ELR (cell line): ENCODE measurements at places on chromosomes 3 and 15.

- peak; percentile 99 for DNase-seq
These were observed 35.7 kb downstream of the CCDC80 start for GRCh38 chr3:112605285-112605684.

DNA sequence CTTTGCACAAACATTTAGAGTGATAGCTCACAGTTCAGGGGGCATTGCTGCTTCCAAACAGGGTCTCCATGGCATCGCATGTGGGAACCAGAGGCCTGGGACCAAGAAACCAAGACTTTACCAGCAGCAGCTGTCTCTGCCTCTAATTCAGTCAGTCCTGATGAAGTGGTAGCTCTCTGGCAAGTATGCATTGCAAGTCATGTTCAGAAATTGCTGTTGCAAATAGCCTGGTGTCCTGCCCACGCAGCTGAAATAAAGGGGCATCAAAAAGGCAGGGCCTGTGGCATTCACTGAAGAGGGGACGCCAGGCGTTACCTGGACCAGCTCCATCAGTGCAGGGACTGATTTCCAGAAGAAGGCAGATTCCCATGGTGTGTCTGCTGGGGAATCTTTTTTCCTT is 121.3 kb downstream of the CD47 start:
- DNase-seq, result no peak

GRCh38 chr3:23928524-23928923 is 11.6 kb downstream of the RPL15 start:
- DNase-seq, result peak; percentile 31

DNA sequence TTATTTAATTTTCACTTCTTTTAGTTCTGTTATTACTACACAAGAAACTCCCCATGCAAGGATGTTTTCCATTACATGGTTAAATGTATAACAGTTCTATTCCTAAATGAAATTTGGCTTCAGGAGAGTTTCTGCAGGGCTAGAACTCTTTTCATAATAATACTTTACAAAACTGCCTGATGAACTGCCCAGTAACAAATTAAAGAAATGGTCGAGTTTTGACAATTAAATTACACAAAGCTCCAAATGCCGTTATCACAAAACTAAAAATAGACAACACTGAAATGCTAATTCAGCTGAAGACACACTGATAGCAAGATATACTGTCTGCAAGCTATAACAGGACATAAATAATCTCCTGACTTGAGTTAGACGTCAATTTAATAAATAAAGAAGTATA is 435.2 kb upstream of the CCDC54 start:
- DNase-seq, result no peak

DNA sequence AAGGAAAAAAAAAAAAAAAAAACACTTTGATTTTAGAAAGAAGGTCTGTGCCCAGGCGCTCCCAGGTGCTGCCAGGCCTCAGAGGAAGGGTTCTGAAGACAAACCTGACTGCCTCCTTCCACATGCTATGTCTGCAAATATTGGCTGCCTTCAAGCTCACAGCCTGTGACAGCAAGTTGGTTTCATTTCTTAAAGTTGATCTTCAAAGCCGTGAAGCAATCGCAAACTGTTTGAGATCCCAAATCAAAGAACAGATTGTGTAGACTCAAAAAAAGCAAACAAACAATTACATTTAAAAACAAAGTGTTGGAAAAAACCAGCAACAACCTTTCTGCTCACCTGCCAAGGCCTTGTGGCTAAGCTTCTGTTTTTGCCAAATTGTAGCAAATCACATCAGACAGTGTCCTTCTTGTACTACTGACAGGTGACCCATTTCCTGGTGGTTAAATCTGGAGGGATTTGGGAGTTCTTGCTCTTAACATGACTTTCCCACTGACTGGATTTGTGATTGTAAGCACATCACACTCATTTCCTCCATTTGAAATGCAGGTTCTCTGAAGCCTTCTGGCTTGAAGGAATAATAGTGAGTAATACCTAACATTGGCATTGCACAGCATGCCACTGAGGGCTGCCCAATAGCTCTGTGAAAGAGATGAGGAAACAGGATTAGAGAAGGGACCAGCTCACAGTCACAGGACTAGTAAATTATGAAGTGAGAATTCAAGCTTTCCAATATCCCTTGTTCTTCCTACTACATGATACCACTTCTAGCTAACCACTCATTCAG is 502.4 kb downstream of the LPP start:
- peak; percentile 78 for DNase-seq

GRCh38 chr15:58678683-58679082 is 70.8 kb downstream of the ADAM10 start:
- DNase-seq, result no peak

DNA sequence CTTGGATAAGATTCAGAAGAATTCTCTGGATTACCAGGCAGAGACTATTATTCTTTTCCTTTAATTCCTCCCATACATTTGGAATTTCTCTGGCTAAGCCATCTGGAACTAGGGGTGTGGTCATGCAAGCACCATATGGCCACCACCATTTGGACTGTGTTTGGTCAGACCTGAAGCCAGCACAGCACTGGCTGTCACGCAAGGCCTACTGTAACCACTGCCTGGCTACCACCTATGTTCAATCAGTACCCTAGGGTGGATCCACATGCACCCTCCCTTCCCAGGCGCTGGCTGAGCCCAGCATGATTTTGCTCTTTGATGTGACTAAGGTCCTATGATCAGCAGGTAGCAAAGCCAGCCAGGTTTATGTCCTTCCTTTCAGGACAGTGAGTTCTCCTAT is 287.8 kb upstream of the GOLIM4 start:
- no peak for DNase-seq

- DNase-seq, result no peak
These were observed 60.8 kb downstream of the DAPK2 start for GRCh38 chr15:63985221-63986184.

DNA sequence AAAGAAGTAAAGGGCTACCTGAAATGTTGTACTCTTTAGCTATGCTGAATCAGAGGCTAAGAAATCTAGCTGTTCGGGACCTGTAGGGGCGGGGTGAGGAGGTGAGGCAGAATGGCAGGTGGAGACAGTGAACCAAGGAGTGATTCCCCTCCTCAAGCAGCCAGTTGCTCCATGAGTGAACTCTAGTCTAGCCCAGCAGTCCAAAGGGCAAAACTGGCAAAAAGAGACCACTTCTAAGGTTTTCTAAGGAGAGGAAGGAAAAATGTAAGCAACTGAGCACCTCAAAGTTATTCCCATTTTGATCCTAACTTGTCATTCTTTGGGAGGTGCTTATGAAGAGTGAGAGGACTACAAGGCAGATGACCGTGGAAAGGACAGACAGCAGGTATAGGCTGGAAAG is 19.3 kb upstream of the TOPAZ1 start:
- DNase-seq, result no peak

- no peak for DNase-seq
These were observed 27.4 kb upstream of the DNAAF4 start for GRCh38 chr15:55535436-55535835.

DNA sequence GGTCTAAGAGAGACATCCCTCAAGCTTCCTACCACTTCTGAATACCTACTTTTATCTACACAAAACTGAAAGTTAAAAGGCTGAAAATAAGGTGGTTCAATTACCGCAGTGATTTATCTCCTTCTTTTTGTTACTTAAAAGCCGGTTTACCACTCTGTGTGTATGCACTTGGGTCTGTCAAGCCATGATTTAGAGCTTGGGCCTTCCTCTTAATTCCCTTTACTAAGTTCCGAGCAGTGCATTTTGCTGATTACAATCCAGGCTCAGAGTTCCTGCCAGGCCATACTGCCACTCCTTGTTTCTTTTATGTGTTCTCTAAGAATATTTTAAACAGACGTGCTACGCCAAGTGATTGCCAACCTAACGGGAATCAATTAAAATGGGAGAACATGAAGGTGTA is 16.5 kb downstream of the KCTD6 start:
- no peak for DNase-seq

DNA sequence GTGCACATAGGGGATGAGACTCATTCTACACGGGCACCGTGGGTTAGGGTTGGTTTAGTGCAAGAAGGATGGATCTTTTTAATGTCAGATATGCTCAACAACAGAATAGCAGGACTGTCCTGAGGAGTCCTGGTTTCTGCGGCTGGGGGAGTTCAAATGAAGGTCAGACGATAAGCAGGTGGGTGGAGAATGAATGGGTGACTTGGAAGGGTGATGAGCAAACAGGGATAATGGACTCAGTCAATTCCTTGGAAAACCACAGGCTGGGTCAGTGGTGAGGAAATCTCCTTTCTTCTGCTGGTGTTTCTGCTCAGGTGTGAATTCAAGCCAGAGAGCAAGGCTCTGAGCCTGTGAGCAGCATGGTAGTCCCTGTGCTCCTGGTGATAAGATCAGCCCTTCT is 59.9 kb downstream of the MESD start:
- DNase-seq, result peak; percentile 56

DNA sequence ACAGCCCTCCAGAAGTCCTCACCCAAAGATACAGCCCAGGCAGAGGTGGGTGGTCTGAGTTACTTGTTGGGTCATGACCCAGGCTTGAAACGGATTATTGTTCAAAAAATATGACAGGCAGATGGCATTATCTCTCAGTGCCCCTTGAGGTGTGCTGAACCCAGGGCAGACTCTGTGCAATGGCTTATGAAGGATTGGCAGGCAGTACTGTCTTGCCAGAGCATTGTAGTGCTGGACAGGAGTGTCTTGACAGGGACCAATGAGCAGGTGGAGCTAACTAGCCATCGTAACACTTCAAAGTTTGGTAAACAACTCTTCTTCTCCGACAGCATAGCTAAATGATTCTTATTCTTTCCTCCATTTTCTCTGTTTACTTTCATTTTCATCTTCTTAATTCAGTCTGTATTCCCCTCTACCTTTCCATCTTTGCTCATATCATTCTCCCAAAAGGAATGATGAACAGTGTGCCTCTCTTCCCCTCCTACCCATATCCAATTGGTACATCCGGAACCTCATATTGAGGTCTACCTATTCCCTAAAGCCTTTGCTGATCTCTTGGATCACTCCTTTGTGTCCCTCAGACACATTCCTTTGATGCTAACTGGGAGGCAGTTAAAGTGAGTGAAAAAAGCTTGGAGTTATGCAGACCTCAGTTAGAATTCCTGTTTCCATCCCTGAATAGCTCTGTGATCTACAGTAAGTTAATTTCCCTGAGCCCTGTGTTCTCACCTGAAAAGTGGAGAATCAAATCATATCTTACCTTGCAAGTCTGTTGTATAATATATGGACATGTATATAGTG is 2.6 kb upstream of the IL20RB start:
- peak; percentile 23 for DNase-seq

DNA sequence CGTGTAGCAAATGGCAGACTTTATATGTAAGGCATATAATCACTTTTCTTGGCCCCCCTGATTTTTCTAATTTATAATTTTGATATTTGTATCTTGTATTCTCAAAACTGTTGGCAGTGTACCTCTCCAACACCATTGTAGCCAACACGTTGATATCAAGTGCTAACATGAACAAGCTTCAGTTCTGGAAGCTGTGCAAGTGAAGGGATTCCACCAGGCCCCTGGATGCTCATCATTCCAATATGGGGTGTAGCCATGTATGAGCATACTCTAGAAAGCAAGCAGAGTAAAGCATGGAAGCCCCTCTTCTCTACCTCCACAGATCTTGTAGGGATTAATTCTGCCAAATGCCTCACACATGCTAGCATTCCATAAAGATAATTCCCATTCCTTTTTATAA is 211.3 kb downstream of the MYRIP start:
- DNase-seq, result no peak

GRCh38 chr3:57505901-57506300 is 38.2 kb downstream of the DNAH12 start:
- no peak for DNase-seq

- no peak for DNase-seq
These were observed 119.1 kb downstream of the B3GALNT1 start for GRCh38 chr3:160986069-160986468.

DNA sequence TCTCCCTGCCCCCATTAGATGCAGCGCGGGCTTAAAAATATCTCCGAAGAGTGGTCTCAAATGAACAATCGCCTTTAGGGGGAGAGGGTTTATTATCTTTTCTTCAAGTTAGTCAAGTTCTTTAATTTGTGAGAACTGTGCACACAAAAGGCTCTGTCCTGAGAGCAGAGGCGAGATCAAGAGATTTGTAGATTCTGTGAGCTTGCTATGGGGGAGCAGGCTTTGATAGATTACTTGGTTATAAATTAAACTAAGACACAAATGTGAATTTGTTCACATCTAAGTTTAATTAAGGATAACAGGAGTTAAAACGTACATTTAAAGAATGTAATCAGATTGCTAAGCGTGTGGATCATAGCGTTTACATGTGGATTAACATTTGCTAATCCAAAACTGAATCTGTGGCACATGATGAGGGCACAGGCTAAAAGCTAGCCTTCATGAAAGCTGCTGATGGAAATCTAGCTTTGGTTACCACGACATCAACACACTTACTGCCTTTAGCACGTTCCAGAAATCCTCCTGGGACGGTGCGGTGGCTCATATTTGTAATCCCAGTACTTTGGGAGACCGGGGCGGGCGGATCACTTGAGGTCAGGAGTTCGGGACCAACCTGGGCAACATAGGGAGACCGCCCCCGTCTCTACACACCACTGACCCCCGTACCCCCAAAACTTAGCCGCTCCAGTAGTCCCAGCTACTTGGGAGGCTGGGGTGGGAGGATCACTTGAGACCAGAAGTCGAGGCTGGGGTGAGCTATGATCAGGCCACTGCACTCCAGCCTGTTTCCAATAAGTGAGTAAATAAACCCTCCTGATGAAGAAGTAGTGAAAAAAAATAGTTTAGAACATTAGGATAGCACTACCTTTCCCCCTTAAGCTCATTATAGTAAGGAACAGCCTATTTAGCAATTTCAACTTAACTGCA is 1.0 kb upstream of the PRTG start:
- peak; percentile 5 for DNase-seq

DNA sequence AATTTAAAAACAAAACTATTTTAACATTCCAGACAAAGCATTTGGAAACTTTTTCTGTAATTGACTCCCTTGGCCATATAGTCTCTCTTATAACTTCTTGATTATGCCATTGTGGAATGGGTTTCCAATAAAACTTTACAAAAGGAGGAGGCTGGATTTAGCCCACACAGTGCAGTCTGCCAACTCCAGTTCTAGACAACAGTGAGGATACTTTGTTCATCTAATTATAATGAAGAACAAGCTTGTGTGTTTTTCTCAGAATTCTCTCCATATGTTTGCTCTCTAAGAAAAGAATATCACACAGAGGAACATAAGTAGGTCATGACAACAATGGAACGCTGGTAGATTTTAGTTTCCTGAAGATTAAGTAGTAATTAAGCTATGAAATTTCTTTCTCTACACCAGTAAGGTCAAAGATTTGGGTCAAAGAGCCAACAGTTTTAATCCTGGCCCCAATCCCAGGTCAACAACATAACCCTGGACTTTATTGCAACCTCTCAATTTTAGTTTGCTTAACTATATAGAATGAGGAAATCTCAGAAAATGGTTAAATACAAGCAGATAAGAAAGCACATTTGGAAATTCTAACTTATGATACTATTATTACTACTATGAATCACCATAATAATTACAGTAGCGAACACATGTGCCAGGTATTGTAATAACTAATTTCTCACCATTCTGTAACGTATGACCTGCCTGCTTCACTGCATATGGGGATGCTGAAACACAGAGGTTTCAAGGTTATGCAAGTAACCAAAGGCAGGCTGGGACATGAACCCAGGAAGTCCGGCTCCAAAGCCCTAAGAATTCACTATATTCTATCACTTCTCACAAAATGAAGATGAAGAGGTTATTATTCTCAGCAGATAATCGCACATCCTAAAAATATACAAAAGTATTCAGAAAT is 65.7 kb downstream of the TJP1 start:
- DNase-seq, result no peak

GRCh38 chr15:75454471-75455378 is 3.2 kb upstream of the SIN3A start:
- DNase-seq, result peak; percentile 47
